ENCODE measurements at places on chromosomes 12 and 14.

GRCh38 chr14:24363401-24363800 lies 4.6 kb upstream of the NFATC4 start:
- DNase-seq = no peak

DNA sequence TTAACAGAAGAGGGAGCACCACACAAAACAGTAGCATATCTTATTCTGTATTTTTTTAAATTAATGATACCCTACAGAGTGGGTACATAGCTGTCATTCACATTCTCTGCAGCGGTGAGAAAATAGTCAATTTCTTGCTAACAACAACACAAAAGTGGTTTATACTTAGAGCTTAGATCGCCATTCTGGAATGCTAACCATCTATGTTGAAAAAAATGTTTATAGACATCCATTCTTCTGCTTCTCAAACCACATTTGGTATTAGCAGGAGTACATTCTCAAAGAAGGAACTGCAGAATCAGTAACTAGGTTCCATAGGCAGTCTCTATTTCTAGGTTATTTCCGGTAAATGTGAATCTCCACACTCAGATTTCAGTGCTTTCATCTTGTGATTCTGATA lies 185.9 kb downstream of the PPFIA2 start:
- DNase-seq = no peak

DNA sequence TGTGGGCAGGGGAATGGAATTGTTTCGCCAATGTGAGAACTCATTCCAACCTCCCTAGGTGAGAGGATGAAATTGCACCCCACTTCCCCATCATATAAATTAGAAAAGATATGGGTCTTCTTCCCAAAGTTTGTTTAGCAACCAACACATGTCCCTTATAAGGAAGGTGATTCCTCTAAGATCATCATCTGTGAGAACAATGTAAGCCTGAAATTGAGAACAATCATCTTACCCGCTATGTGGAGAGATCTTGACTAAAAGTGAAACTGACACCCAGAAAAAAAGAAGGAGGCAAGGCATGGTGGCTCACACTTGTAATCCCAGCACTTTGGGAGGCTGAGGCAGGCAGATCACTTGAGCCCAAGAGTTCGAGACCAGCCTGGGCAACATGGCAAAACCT lies 173.2 kb upstream of the HMGA2 start:
- DNase-seq = no peak

DNA sequence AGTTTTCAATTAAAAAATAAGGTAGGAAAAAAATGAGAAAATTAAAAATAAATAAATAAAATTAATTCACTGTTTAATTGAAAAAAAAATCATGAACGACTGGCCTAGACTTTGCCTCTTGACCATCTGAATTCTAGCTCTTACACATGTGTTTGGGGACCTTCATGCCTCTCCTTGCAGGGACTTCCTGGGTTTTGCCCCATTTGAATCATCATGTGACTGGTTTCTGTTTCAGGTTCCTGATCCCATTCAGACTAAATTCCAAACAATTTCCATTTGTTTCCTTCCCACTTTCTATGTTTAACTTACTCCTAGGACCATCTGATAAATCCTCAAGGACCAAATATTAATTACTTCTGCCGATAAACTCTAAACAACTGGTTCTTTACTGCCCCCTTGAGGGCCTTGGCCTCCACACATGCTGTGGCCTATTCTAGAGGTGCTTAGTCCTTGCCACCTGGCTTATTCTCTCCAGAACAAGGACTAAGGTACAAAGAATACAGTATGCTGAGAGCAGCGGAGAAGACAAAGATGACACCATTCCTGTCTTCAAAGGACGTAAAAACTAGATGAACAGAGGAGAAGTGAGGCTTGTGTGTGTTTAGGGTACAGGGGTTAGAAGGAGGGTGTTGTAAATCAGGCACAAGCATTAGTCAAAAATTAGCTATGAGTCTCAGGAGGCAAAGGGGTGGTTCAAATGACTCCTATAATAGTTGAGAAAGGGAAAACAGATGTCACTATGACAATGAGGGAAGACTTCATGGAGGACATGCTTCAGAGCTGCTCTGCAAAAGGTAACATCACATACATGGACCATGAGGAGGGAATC lies 125.8 kb upstream of the AVPR1A start:
- DNase-seq = no peak

DNA sequence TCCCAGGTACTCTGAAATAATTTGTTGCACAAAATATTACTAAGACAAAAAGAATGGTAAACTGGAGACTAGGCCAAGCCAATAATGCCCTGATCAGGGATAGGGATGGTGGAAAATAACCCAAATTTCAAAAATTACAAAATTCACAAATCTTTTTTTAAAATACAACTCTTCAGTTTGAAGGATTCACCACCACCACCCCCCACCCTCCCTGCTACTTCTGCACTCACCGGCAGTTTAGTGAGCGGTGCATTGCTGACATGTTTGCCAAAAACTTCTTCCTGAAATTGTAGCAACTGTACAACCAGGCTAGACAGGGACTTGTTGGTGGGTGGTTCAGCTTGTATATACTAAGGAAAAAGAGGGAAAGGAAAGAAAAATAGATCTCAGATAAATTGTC lies 2.3 kb downstream of the SMARCC2 start:
- no peak for DNase-seq

All from B cell (primary cell).